Inflammatory macrophage treated with lipopolysaccharide for 1 hour (primary cell): ENCODE measurements at places on chromosomes 5 and 9.

- DNase-seq, result no peak
Measured at GRCh38 chr9:127712867-127713266, 2.6 kb downstream of the PTRH1 start.

DNA sequence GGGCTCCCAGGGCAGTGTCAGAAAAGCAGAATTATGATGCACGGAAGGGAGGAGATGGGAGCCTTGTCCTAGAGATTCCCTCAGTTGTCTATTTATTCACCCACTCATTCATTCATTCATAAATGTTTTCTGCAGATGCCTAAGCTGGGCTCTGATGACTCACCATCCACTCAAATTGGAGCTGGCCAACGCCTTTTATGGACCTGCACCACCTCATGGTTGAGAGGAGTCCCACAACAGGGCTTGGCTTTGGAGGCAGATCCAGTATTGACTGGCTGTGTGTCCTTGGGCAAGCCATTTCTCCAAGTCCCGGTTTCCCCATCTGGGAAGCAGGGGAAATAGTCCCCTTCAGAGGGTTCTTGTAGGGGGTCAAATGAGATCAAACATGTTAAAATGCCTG lies 227.8 kb downstream of the MELK start:
- no peak for DNase-seq

- DNase-seq, result no peak
Measured at GRCh38 chr5:40441733-40442132, 238.0 kb upstream of the PTGER4 start.

GRCh38 chr5:154359221-154359573 lies 86.6 kb upstream of the SAP30L start:
- no peak for DNase-seq
